ENCODE measurements at places on chromosomes 4 and X.

GRCh38 chrX:120429776-120430540 lies 39.1 kb downstream of the LAMP2 start:
- DNase-seq = peak; percentile 37

GRCh38 chr4:188021548-188022249 lies 26.1 kb downstream of the ZFP42 start:
- no peak for DNase-seq

GRCh38 chr4:126697748-126698147 lies 935.0 kb upstream of the INTU start:
- DNase-seq = no peak

- DNase-seq = no peak
Observed at GRCh38 chrX:95760356-95760755, 924.3 kb upstream of the DIAPH2 start.

DNA sequence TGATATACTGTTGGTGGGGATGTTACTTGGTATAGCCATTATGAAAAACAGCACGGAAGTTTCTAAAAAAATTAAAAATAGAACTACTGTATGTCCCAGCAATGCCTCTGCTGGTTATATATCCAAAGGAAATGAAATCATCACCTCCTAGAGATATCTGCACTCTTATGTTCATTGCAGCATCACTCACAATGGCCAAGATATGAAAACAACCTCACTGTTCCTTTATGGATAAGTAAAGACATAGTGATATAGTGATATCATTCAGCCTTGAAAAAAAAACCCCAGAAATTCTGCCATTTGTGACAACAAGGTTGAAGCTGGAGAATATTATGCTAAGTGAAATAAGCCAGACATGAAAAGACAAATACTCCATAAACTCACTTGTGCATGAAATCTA lies 543.8 kb upstream of the SLIT2 start:
- no peak for DNase-seq

DNA sequence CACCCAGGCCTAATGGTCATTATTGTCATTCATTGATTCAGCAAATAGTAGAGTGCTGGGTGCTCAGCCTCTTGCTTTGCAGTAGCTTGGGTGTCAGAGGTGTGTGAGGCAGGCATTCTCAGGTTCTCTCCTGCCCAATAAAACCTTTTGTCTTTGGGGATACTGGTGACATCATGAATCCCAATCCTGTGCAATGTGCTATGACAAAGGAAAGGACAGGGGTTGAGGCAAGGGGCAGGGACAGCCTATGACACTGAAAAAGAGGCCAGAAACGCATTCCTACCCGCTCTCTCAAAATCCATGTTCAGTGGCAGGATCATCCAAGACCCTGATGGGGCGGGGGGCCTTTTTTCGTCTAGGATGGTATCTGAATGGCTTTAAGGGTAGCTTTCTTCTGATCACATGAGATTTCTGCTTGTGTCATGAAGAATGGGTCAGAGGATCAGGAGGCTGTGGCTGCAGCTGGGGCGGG lies 1.5 kb upstream of the FAM193A start:
- DNase-seq = no peak

GRCh38 chr4:23033796-23034195 lies 341.1 kb downstream of the GBA3 start:
- DNase-seq = no peak

DNA sequence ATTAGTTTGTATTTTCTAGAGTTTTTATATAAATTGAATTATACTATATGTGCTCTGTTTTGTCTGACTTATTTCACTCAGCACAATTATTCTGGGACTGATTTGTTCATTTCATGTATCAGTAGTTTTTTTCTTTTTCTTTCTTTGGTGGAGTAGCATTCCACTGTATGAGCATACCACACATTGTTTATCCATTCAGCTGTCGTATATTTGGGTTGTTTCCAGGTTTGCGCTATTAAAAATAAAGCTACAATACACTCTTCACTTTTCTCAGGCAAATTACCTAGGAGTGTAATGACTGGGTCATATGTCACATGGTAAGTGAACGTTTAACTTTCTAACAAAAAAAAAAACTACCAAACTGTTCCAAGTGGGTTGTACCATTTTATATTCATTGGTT lies 9.6 kb upstream of the OTUD4 start:
- no peak for DNase-seq

GRCh38 chrX:43813898-43814297 lies 68.4 kb downstream of the MAOB start:
- no peak for DNase-seq

GRCh38 chr4:36081185-36081584 lies 163.1 kb downstream of the ARAP2 start:
- DNase-seq = no peak

DNA sequence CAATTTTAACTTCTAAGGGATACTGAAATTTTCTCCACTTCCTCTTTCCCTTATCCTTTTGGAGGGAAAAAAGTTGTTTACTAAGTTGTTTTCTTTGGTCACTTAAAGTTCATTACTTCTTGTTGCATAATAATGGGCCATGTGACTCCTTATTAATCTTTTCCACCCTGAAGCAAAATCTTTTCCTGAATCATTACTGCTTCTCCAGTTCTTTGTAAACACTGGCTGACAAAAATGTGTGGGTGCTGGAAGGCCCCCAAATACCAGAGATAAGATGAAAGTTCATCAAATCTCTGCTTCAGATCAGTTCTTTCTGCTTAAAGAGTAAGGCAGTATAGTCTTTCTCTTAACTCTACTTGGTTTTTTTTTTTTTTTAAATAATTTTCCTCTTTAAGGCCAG lies 108.9 kb upstream of the NHS start:
- DNase-seq = no peak

- DNase-seq = no peak
Observed at GRCh38 chrX:125711103-125711502, 391.4 kb downstream of the TEX13C start.

DNA sequence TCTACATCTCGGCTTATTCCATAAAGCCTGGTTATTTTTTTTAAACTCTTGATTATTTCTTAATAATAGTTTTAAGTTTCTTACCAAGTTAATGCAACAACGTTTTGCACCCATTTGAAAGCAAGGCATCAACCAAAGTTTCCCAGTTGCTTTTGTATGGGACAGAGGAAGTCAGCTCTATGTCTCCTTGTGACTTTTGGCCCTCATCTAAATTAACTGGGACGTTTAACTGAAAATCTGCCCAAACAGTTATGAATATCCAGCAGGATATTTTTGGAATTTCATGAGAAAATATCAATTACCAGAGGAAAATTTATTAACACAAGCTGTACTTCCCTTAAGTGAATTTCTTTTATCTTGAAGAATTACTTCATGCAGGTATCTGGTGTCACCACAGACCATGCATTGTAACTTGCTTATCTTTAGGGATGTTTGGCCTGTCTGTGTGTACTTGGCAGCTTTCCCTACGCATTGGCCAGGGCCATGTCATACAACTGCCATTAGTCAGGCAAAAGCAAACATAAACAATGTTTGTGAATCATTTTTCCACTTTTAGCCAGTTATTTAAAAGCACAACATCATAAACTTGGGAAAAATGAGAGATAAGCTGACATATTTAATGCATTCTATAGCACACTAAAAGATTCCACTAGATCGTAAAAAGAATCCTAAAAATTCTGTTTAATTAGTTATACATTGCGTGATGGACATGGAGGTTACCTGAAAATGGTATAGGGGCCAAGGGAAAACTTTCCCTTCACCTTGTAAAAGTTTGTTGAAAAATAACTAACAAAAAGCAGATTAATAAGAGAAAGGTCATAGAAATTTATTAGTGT lies 101.4 kb upstream of the PDE5A start:
- DNase-seq = no peak

DNA sequence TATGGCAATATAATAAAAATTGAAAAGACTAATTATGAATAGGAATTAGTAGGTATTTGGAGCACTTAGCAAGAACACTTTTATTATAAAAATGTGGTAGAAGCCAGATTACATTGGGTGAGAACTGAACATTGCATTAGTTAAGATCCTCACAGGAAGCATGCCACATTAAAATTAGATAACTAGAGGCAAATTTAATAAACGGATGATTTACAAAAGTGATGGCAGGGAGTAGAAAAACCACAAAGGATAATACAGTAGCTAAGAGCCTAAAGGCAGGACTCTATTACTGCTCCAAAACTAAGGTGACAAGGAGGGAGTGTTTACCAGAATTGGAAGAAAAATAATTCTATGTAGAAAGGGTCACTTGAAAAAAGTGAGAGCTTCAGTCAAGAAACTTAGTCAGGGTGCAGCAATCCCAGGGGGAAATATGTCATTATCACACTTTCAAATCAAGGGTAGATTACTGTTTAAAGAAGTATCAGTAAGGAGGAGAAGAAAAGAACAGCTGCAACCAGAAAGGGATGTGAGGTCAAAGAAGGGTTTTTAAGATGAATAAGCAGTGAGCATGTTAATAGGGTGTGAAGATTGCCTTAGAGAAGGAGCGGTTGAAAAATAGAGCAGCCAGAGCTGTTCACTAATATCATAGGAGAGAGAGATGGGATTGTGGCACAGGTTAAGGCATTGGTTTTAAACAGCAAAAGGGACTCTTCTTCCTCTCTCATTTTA lies 84.6 kb downstream of the NDST4 start:
- no peak for DNase-seq

DNA sequence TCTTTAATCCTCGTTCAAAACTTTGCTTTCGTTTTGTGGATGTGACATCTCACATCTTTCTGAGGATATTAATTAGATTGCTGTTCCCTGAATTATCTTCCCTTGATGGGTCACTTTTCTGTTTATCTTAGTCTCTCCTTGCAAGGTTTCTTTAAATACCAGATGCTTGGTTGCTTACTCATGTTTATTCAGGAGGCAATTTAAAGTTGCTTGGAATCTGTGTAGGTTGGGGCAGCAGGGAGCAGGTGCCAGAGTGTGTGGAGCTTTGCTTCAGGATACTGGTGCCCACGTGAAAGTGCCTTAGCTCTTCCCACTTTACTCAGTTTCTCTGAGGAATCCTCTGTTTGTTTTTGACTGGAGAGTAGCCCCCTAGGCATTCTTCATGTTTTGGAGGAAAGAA lies 24.0 kb downstream of the ANAPC4 start:
- no peak for DNase-seq

DNA sequence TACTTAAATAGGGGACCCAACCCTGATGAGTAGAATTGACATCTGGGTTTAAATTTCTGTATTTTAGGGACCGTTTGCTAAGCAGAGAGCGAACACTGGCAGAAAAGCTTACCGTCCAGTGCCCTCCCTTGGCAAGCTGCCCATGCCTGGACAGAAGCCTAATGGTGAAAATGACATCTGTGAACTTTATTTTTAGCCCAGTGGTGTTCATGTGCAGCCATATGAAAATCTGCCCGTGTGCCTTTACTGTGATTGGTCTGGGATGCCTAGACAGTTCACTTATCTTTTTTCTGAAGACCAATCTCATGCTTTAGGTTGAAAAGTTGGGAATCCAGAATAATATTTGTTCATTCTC lies 1.1 kb downstream of the STBD1 start:
- no peak for DNase-seq

DNA sequence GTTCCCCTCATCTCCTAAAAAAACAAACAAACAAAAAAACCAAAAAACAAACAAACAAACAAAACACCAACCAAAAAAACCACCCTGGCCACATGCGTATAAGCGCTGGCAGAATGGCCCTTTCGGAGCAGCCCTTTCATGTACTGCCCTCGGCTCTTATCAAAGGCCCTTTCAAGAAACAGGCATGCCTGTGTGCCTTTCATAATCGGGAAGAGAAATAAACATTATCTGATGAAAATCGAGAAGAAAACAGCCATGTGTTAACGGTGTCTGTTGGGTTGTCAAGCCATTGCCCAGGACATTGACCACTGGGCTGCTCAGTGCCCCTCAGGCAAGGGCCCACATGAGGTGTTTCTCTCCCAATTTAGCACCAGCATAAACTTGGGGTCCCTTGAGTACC lies 68.3 kb downstream of the PJA1 start:
- DNase-seq = no peak

DNA sequence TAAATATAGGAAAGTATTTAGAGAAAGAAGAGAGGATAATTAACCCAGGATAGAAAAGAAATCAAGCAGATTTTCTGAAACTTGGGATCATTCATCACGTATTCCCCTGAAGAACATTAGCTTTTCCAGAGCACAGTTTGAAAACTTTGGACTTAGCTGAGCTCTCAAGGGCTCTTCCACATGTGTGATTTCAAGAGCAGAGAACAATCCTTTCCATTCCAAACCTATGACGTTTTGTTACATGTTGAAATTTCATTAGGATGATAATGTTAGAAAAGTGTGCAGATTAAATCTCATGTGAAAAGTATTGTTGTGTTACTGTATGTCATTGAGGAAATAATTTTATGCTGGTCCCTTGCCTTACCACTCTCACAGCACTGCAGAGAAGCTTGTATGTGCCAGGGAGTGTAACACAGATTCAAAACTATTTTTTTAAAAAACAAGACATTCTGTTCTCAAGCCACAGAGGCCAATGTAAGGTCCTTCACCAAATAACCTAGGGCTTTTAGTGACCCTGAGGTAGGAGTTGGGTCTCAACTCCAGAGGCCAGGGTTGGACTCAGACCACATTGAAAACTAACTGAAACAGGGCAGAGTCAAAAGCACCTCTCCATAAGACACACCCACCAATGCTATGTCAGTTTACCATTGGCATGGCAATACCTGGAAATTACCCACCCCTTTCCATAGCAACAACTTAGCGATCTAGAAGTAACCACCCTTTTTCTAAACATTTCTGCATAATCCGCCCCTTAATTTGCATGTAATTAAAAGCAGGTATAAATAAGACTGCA lies 141.3 kb downstream of the ANXA5 start:
- no peak for DNase-seq

- DNase-seq = peak; percentile 29
Observed at GRCh38 chr4:158253350-158253980, 43.2 kb downstream of the TMEM144 start.

DNA sequence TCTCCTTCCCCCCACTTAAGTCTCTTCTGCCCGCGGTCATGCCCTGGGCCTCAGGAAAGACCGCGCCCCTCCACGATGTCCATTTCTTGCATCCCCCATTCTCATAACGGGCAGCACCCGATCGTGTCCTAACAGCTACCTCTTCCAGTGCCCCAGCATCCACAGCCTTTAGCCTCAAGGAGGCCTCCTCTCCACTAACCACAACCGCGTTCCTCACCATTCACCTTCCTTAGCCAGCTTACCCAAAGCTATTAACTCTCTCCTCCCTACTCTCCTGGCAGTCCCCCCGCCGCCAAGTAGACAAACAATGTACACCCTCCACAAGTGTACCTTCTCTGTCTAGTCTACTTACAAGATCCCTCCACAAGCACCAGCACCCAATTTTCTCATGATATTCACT lies 58.6 kb upstream of the PAGE5 start:
- no peak for DNase-seq

- DNase-seq = no peak
Observed at GRCh38 chrX:104707572-104707971, 141.6 kb downstream of the IL1RAPL2 start.

DNA sequence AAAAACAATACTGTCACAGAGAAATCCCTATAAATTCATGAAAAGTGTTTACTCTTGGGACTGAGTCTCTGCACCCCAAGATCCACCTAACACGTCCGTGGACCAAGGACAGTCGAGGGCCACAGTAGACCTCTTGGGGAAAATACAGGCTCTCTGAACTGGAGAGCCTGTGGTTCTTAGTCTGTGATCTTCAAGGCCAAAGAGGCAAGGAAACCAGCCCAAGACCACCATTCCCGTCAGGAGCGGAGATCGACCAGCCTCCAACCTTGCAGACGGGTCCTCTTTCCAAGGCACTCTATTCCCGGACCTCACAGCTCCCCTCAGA lies 1.6 kb upstream of the APBB2 start:
- no peak for DNase-seq
